M059J (cell line): ENCODE measurements at places on chromosomes 13 and 19. TPM values are rescaled to one million over a fixed set of nuclear protein-coding genes. Genes with fewer than 3 reads are reported as not detected.

The CTXN1 gene
- 6.7 and 10.1 TPM in 2 replicates for total RNA-seq

The NLRP11 gene
- total RNA-seq: 2.4 and 4.4 TPM in 2 replicates

The IL17D gene
- total RNA-seq: 0.47 and 0.71 TPM in 2 replicates

DNA sequence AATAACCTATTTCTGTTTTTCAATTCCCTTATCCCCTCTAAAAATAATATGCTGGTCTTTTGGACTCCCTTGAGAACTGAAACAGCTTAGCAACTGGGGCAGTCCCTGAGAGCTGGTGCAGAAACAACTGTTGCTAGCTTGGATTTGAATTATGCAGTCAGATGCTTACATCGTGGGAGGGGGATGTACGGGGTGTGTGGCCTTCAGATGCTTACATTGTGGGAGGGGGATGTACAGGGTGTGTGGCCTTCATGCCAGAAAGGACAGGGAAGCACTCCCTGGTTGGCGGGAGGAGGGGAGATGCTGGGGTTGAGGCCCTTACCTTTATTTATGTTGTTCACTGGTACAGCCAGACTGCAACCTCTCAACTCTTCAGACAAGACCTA is 25.6 kb downstream of the LRCH1 start:
- DNase-seq: no peak

DNA sequence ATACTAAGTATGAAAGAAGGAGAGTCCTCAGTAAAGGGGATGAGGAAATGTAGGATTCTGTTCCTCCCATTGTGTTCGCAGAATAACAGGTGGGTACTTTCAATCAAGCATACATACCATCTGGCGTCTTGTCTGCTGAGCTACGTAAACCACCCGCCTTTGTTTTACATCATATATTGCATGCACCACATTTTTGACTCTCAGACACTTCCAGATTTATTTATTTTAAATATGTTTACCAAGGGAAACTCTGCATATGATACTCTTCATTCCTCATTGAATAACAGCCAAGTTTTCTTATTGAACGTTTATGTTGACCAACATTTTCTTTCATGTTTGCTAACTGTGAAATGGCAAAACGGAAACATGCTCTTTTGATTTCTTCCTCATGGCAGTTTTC is 174.1 kb downstream of the FGF14 start:
- no peak for DNase-seq

GRCh38 chr13:96229356-96229755 is 139.4 kb downstream of the HS6ST3 start:
- no peak for DNase-seq

- no peak for DNase-seq
Measured at GRCh38 chr19:50198431-50199258, 4.8 kb upstream of the MYH14 start.

DNA sequence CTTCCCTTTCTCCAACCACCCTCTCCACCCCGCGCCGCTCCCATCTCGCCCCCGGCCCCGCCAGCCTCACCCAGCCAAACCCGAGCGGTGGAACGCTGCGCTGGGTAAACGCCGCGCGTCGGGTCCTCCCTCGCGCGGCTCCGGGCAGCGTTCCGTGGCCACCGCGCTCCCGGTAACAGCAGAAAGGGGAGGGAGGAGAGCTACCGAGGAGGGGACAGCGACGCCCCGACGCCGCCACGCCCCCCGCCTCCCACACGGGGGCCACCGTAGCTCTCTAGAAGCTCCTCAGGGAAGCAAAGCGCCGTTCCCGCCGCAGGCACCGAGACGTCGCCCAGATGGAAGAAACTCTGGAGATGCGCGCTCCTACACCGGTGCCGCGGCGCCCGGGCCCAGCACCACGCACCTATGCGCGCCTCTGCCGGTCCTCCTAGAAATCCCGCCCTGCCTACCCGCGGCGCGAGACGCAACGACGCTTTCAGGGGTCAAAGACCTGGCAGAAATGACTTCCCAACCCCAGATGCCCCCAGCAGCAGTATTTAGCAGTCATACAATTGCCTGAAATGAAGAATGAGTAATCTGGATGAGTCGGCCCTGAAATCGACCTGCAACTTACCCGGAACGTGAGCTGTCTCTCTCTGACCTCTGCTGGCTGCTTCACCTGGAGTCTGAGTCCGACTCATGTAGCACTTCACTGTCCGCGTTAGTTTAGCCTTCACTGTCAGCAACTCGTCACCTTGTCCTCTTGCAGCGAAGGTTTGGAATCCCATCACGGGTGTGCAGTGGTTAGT is at the start of gene RUBCNL:
TSS of gene RUBCNL (minus strand) at position 189 of the 788 bp plus-strand sequence. CDS start 14,777 bp downstream, outside the sequence.
- peak; percentile 45 for DNase-seq

DNA sequence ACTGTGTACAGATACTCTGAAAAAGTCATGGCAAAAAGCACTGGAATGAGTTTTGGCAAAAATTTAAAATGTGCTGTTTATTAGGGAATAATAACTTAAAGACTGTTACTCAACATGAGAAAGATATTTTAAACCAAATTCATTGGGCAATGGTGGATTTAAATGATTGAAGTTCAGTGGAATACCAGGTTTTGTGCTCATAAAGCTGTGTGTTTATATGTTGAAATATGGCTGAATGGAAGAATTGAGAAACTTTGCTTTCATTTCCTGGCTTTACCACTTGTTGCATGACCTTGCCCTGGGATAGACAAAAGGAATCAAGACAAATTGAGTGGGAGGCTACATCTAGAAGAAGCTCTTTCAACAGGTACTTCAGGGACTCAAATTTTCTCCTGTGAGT is 246.4 kb downstream of the GPC5 start:
- no peak for DNase-seq

- DNase-seq: no peak
Measured at GRCh38 chr13:49627831-49628652, at the start of gene ARL11. TSS of gene ARL11 (plus strand) at chr13:49628507. CDS start at chr13:49630448, 1,941 bp downstream.

GRCh38 chr19:18898081-18898606 is 2.2 kb upstream of the CERS1 start:
- DNase-seq: peak; percentile 48

DNA sequence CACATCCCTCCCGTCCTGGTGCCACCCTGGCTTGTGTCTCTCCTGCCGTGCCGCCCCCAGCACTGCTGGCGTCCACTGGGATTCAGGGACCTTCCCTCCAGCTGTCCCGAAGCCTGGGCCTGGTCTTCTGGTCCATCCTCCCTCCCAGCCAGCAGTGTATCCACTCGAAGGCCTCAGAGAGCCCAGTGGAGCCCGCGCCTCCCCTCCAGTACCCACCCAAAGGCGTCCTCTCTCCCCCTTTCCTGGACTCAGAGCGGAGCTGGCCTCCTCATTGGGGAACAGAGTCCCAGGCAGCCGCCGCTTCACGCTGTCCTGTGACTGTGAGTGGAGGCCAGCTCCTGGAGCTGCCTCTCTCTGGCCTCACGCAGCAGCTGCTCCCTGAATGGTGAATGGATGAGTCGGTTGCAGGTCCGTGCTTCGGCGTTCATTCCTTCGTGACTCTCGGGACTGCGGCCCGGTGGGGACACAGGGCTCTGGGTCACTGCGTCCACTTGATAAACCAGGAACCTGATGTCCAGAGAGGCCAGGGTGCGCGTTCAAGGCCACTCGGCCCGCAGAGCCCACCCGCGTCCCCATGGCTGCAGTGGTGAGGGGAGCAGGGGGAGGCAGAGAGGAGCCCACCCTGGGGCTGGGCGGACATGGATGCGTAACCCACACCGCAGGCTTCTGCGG is 12.1 kb downstream of the ONECUT3 start:
- DNase-seq: no peak

DNA sequence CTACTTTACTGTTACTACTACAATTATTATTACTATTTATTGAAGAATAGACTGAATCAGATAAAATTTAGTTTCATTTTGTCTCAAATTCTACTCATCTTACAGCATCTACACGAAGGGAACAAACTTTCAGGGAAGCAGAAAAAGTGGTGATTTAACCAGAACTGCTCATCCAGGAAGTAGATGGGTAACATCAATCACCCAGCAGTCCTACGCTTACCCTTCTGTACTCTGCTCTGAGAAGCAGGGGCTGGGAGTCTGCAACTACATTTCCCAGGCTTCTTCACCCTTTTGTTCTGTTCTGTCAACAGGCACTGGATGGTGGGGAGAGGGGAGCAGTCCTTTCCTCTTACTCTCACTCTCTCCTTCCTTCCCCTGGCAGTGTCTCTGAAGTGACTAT is 31.4 kb upstream of the GGACT start:
- DNase-seq: no peak

DNA sequence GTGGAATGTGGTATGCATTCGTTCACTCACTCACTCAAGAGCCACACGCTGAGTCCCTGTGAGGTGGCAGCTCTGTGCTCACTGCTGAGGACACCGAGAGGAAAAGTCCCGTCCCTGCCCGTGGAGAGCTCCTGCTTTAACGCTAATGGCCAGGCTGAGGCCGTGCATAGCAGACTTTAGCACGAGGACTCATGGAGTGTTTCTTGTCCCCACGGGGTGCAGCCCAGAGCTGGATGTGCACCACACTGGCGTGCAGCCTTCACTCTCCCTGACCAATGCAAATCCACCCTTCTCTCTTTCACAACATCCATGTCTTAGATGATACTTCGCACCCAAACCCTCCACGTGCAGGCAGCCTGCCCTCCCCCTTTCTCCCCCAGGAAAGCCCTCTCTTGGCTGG is 159.6 kb upstream of the ZNF536 start:
- DNase-seq: no peak
